IMR-90 (cell line): ENCODE measurements at places on chromosomes 16 and 17.

DNA sequence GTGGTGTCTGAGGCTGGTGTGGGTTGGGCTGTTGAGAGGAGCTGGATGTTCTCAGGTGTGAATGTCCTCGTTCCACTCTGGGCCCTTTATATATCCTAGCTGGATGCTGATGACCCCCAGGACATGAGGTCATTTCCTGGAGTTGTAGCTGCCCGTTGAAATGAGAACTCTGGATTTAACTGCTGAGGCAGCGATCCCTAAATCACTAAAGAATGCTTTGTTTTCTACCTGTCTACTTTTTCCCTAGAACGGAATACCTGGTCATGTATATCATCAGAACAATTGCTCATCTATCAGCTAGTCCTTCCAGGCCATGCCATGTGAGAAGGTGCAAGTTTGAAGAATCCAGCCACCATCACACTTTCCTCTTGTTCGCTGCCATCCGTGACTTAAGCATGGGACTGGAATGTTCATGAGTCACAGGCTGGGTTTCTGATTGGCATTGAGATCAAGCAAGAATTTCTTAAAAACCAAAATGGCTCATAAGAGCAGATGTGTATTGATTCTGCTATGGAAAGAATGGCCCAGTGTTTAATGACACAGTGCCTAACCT lies at the start of gene KRTAP2-3:
KRTAP2-3 (minus strand) TSS at position 63 of the 553 bp plus-strand sequence. CDS start 64 bp downstream, outside the sequence.
- H3K27me3 ChIP-seq = no peaks in the 10 kb centered on the region
- no peaks in the 10 kb centered on the region for H3K36me3 ChIP-seq
- H3K4me1 ChIP-seq = peaks cover 16% of the 10 kb centered on the region
- peak; percentile 97 for DNase-seq

- no peaks in the 10 kb centered on the region for H3K27me3 ChIP-seq
- peak; percentile 60 for DNase-seq
- H3K27ac ChIP-seq = no peak overlapping the region
- H3K4me3 ChIP-seq = no peak overlapping the region
Observed at GRCh38 chr16:67822511-67822910, 15.8 kb downstream of the TSNAXIP1 start.

DNA sequence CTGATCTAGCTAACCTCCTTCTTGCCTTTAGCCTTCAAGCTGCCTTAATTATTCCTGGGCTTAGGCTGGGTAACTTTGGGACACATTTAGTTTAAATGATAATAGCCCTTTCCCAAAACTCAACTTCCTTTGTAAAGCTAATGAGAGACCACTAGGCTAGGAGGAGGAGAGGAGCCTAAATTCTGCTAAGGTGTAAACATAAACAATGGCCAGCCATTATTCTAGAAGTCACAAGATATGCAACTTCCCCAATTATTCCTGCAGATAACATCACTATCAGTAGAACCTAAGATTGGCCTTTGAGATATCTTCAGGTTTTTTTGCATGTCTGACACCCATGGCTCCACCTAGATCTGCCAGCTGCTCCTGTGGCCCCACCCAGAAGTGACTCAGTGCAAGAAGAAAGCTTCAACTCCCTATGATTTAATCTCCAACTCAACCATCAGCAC lies 131.2 kb upstream of the FAM20A start:
- no peak overlapping the region for H3K4me3 ChIP-seq
- peaks cover 2% of the 10 kb centered on the region for H3K4me1 ChIP-seq

DNA sequence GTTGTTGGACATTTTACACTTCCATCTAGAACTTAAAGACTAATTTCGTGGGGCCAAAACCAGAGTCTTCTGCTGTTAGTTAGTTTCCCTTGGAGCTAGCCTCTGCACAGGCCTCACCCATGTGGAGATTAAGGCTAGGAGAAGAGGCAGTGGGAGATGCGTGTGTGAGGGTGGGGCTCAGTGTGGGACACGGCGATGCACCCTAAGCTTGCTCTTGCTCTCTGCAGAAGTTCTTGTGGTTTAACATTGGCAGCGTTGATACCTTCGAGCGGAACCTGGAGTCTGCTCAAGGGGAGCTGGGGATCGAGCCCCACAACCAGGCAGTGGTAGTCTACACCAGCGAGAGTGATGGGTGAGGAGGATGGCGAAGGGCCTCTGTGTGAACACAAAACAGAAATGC lies 34.0 kb downstream of the DBNDD1 start:
- peaks cover 64% of the 10 kb centered on the region for H3K36me3 ChIP-seq
- H3K27me3 ChIP-seq = no peaks in the 10 kb centered on the region
- H3K4me3 ChIP-seq = no peak overlapping the region

DNA sequence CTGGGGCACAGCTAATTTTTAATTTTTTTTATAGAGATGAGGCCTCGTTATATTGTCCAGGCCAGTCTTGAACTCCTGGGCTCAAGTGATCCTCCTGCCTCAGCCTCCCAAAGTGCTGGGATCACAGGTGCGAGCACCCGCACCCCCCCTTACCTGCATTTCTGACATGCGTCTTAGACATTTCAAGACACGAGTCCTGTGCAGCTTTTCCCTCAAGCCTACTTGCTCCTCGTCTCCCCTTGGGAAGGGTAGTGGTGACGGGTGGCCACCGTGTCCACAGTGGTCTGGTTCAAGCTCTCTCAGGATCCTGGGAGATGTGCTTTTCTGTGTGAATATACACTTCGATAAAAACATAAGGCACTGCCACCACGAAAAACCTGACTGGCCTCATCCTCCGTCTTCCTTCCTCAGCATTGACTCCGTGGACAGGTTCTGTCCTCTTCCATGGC lies 9.6 kb downstream of the CANT1 start:
- no peak overlapping the region for H3K27ac ChIP-seq
- DNase-seq = no peak
- peaks cover 39% of the 10 kb centered on the region for H3K36me3 ChIP-seq
- no peak overlapping the region for H3K4me3 ChIP-seq
- H3K4me1 ChIP-seq = no peaks in the 10 kb centered on the region

GRCh38 chr16:29321000-29321393 lies 85.5 kb downstream of the NPIPB11 start:
- H3K4me1 ChIP-seq = peaks cover 20% of the 10 kb centered on the region; the same call in 1 of the 2 replicates
- no peak for DNase-seq
- no peak overlapping the region; the same call in 1 of the 2 replicates for H3K27ac ChIP-seq

DNA sequence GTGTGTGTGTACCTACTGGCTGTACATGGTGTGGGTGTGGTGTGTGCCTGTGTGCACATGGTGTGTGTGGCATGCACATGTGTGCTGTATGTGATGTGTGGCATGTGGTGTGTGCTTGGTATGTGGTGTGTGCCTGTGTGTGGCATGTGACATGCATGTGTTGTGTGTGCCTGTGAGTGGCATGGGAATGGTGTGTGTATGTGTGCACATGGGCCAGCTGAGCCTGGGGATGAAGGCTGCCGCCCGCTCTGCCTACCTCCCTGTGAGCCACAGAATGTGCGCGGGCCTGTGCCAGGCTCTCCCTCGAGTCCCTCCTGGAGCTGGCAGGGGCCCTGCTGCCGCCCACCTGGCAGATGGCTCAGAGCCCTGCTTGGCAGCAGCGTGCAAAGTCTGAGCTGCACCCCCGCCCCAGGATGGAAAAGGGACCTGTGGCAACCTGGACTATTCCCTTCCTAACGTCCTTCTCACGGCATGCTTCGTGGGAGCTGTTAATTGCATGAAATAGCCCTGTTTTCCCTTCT lies 9.3 kb downstream of the PRSS27 start:
- H3K4me1 ChIP-seq = no peaks in the 10 kb centered on the region
- no peak overlapping the region for H3K27ac ChIP-seq
- H3K27me3 ChIP-seq = no peaks in the 10 kb centered on the region

DNA sequence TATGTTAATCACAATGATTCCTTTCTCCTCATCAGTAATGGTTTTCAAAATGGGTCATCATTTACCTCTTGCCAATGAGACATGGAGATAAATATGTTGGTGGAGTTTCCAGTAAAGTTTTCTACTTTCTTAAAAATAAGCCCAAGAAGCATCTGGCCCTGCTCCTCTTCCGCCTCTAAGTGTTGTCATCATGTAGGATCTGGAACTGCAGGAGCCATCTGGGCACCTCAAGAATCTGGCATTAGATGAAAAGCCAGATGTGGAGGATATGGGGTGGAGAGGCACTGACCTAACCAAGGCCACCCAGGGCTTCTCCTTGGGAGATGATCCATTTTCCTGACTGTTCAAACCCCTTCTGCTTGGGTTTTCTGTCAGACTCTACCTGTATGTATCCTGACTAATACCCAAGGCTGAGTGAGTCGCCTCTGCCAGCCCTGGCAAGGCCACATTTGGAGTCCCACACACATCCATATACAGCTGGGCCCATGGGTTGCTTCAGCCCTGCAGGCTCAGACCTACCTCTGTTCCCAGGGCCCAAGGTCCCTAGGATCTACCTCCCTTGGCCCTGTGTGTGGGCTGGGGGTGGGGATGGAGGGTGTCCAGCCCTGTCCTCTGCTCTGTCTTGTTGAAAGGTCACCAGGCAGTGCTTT lies 24.6 kb downstream of the CCDC182 start:
- no peaks in the 10 kb centered on the region for H3K4me1 ChIP-seq
- no peak overlapping the region for H3K27ac ChIP-seq
- DNase-seq = no peak
- H3K27me3 ChIP-seq = peaks cover 35% of the 10 kb centered on the region
- H3K4me3 ChIP-seq = no peak overlapping the region

GRCh38 chr16:24170407-24170806 lies 85.7 kb upstream of the CACNG3 start:
- H3K27ac ChIP-seq = no peak overlapping the region
- H3K27me3 ChIP-seq = no peaks in the 10 kb centered on the region
- no peaks in the 10 kb centered on the region for H3K36me3 ChIP-seq
- H3K4me1 ChIP-seq = no peaks in the 10 kb centered on the region
- no peak for DNase-seq

DNA sequence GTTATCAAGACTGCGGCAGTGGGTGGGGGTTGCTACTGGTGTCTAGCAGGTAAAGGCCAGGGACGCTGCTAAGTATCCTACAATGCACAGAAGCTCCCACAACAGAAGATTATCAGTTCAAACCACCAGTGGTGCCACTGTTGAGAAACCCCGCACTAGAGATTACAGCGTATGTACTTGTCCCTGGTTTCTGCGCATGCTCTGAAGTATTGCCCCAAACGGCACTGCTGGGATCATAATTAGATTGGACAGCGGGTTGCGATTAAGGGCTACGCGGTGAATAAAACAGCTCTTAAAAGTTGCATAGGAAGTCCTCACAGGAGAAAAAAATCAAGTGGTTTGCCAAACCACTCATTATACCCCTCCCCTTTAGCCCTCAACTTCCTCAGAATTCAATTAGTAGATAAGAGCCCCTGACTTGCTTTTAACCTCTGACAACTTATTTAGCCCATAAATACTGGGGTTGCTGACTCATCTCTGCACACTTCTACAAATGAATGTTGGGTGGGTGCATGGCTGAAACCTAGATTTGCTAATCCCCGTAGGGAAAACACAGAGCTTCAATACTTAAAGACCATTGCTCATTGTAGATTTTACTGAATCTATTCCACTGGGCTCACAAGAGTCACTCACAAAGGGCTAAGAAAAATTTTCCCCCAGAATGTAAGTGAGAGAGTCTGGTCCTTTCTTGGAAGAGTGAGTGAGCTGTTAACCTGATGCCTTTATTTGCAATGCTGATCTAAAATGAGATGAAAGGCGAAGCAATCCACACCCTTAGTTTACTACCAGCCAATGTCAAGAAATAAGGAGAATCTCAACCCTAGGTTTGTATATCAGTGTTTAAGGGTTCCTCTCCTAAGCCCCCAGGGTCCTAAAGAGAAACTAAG lies 91.8 kb downstream of the RGS9 start:
- no peak overlapping the region for H3K4me3 ChIP-seq
- DNase-seq = peak; percentile 22
- H3K27ac ChIP-seq = no peak overlapping the region
- peaks cover 2% of the 10 kb centered on the region; the same call in 1 of the 2 replicates for H3K4me1 ChIP-seq
- peaks cover 7% of the 10 kb centered on the region; the same call in 1 of the 2 replicates for H3K27me3 ChIP-seq
- no peaks in the 10 kb centered on the region for H3K36me3 ChIP-seq

DNA sequence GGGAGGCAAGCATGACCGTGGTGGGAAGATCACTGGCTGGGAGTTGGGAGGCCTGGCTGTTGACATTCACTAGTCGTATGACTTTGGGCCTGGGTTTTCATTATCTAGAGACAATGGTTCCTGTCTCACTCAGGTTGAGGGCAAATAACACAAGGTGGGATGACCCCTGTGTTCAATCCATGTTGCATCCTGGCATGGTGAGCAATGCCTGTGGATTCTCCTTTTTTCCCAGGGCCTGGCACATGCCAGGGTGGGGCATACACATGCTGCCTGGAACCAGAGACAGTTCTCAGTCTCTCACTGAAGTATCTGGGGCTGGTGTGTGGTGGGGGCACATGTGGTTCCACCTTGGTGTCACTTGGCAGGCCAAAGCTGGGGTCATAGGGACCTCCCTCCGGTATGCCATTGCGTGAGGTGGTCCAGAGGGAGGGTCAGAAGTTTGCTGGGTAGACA lies 5.4 kb downstream of the THRA start:
- no peaks in the 10 kb centered on the region for H3K27me3 ChIP-seq
- H3K4me1 ChIP-seq = peaks cover 61% of the 10 kb centered on the region
- no peak for DNase-seq
- peak overlapping the region; percentile 25 for H3K27ac ChIP-seq

DNA sequence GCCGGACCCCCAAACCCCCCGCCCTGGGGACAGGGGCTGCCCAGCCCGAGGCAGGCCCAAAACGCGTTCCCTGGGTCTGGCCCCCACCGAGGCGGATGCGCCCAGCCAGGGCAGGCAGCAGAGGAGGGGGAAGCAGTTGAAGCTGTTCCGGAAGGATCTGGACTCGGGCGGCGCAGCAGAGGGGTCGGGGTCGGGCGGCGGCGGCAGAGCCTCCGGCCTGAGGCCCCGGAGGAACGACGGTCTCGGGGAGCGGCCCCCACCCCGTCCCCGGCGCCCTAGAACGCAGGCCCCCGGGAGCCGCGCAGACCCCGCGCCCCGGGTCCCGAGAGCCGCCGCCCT lies 22.9 kb upstream of the ZFPM1 start:
- H3K27me3 ChIP-seq = no peaks in the 10 kb centered on the region
- H3K36me3 ChIP-seq = peaks cover 77% of the 10 kb centered on the region
- H3K4me3 ChIP-seq = no peak overlapping the region
- no peak overlapping the region for H3K27ac ChIP-seq
